ENCODE measurements at places on chromosomes 3 and 15. TPM values are rescaled to one million over a fixed set of nuclear protein-coding genes. Genes with fewer than 3 reads are reported as not detected.
A peak's percentile ranks its signal among the peaks of the same experiment; 100 is the strongest.

DNA sequence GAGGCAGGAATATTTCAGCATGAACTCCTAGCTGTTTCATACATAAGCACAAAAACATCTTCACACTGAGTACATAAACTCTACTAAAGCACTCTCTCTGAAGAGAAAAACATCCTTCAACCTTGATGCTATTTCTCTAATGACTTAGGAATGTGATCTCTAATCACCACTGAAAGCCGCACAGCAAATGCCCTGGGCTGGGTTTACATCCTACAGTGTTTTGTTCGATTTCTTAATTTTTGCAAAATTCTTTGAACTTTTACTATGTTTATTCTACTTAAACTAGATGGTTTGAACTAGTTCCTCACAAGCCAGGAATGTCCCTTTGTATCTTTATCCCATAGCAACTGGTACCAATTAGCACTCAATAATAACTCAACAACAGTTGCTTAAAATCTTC is 130.9 kb upstream of the ABI3BP start:
- no peak for DNase-seq

GRCh38 chr15:57609805-57610529 is 18.3 kb downstream of the MYZAP start:
- peak; percentile 83 for DNase-seq

GRCh38 chr15:96407482-96407881 is 77.0 kb downstream of the NR2F2 start:
- DNase-seq: no peak

DNA sequence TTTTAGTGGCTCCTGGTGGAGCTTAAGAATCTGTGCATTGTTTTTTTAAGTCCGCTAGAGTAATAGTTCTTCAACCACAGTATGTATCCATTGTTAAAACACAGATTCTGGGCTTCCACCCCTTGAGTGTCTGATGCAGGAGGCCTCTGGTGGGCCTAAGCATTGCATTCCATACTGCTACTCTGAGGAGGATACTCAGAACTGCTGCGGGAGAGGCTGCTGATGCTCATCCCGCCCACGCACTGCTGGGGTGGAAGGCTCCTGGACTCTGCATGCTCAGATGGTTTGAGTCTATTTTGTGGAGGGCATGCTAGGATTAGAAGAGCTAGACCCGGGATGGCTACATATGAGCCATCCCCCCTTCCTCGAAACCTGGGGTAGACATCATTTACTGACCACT is 74.4 kb downstream of the THSD4 start:
- DNase-seq: no peak

CPNE9 gene
- not detected for total RNA-seq
